ENCODE measurements at places on chromosomes 4 and X.

DNA sequence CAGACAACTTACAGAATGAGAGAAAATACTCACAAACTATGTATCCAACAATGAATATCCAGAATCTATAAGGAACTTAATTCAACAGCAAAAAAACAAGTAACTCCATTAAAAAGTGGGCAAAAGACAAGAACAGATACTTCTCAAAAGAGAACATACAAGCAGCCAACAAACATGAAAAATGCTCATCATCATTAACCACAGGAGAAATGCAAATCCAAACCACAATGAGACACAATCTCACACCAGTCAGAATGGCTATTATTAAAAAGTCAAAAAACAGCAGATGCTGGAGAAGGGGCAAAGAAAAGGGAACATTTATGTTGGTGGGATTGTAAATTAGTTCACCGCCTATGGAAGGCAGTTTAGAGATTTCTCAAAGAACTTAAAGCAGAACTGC lies 150.3 kb downstream of the FGF16 start:
- DNase-seq = no peak

GRCh38 chrX:15451913-15452312 lies 41.2 kb downstream of the PIR start:
- no peak for DNase-seq

- peak; percentile 39 for DNase-seq
These were observed 168.6 kb downstream of the PTTG2 start for GRCh38 chr4:38128478-38129459.

- no peak for DNase-seq
These were observed 182.1 kb upstream of the SMIM31 start for GRCh38 chr4:164571593-164572390.

- peak; percentile 52 for DNase-seq
These were observed 894.8 kb upstream of the EPHA5 start for GRCh38 chr4:66564901-66565651.

DNA sequence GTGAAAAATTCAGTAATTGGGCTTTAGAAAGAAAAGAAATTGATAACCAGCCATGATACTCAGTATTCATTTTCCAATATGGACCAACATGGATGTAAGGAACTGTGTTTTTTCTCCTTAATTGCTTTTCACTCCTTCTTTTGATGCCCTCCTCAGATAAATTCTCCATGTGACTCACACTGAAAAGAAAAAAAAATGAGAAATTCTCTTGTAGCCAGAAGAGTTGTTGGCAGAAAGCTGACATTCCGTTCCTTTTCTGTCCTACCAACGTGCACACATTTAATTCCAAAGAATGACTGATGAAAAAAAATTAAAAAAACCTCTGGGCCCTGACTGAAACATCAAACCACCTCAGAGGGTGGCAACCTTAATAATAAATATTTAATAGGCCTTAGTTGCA lies 153.1 kb downstream of the AMELX start:
- DNase-seq = peak; percentile 34

GRCh38 chr4:180790471-180790870 lies 1452.7 kb upstream of the TENM3 start:
- DNase-seq = no peak

- no peak for DNase-seq
These were observed 98.6 kb downstream of the HUWE1 start for GRCh38 chrX:53587795-53588420.

GRCh38 chrX:67731061-67731460 lies 187.2 kb downstream of the AR start:
- no peak for DNase-seq

- DNase-seq = no peak
These were observed 649.3 kb downstream of the STPG2 start for GRCh38 chr4:97493815-97494518.

DNA sequence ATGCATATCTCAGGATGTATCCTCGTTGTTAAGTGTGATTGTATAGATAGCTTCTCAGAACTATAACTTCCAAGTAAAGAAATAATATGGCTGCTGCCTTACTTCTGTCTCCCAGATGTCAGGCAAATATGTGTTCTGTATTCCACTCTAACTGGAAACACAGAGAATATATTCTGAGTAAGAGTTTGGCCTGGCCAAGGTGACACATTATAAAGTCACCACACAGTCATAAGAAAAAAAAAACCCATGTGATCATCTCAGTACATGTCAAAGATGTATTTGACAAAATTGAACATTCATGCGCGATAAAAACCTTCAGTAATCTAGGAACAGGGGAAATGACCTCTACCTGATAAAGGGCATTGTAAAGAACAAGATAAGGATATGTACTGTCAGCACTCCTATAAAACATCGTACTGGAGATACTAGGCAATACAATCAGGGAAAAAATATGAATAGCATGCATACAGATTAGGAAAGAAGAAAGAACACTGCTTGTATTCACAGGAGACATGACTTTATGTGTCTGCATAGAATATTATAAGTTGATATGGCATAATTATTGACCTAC lies 207.1 kb downstream of the ZNF330 start:
- no peak for DNase-seq
